Naive B cell (primary cell): ENCODE measurements at places on chromosomes 6 and 20.

- peak overlapping the region; percentile 43 for H3K4me3 ChIP-seq
- peak; percentile 52 for DNase-seq
- no peaks in the 10 kb centered on the region for H3K27me3 ChIP-seq
- peak overlapping the region; percentile 86 for H3K27ac ChIP-seq
- H3K4me1 ChIP-seq = peaks cover 51% of the 10 kb centered on the region
Measured at GRCh38 chr6:18260448-18261106, 3.8 kb downstream of the DEK start.

GRCh38 chr6:43021270-43022047, at the start of gene RRP36:
Gene RRP36 (plus strand): TSS chr6:43021623. CDS start chr6:43021655, 32 bp downstream.
- peak within 1 kb of the TSS; percentile 98 for H3K4me3 ChIP-seq
- DNase-seq = peak; percentile 55
- H3K27me3 ChIP-seq = no peaks in the 10 kb centered on the region
- H3K4me1 ChIP-seq = peaks cover 50% of the 10 kb centered on the region
- H3K36me3 ChIP-seq = peaks cover 8% of the 10 kb centered on the region

GRCh38 chr20:37288091-37288490, 1.4 kb upstream of the MANBAL start:
- DNase-seq = no peak
- peak overlapping the region; percentile 99 for H3K27ac ChIP-seq
- H3K4me1 ChIP-seq = peaks cover 17% of the 10 kb centered on the region
- peaks cover 11% of the 10 kb centered on the region for H3K27me3 ChIP-seq
- peaks cover under 1% of the 10 kb centered on the region for H3K36me3 ChIP-seq

GRCh38 chr6:113586413-113587077, 270.6 kb upstream of the MARCKS start:
- no peak overlapping the region for H3K4me3 ChIP-seq
- no peaks in the 10 kb centered on the region for H3K36me3 ChIP-seq
- no peaks in the 10 kb centered on the region for H3K27me3 ChIP-seq
- no peak for DNase-seq
- H3K4me1 ChIP-seq = peaks cover 2% of the 10 kb centered on the region

- H3K27me3 ChIP-seq = no peaks in the 10 kb centered on the region
- H3K36me3 ChIP-seq = no peaks in the 10 kb centered on the region
- H3K27ac ChIP-seq = no peak overlapping the region
- H3K4me3 ChIP-seq = no peak overlapping the region
- peaks cover 3% of the 10 kb centered on the region for H3K4me1 ChIP-seq
- DNase-seq = no peak
Measured at GRCh38 chr20:49858076-49858585, 45.5 kb downstream of the SLC9A8 start.

DNA sequence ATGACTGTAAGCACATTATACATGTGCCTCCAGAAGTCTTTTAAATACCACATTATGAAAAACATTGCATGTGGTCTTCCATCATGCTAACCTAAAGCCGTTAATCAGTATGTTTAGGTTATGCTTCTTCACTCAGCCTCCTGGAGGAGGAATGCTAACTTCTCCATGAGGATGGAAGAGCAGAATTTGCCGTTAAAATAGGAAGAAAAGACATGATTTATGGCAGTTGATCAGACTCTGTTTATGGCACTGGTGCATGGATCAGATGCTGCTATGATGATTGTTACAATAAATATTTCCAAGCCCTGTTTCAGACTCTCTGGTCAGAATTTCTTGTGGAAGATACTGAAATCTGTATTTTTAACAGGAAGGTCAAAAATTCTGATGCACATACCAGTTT, 31.7 kb downstream of the MAP3K4 start:
- H3K27ac ChIP-seq = no peak overlapping the region
- H3K4me3 ChIP-seq = no peak overlapping the region
- H3K27me3 ChIP-seq = no peaks in the 10 kb centered on the region
- H3K36me3 ChIP-seq = no peaks in the 10 kb centered on the region
- DNase-seq = no peak

GRCh38 chr6:144607998-144608735, 323.0 kb downstream of the UTRN start:
- DNase-seq = no peak
- no peaks in the 10 kb centered on the region for H3K27me3 ChIP-seq
- H3K36me3 ChIP-seq = peaks cover 20% of the 10 kb centered on the region
- H3K4me1 ChIP-seq = peaks cover 27% of the 10 kb centered on the region

GRCh38 chr6:118896339-118897136, 2.6 kb downstream of the ASF1A start:
- no peak for DNase-seq
- H3K27me3 ChIP-seq = no peaks in the 10 kb centered on the region
- H3K4me1 ChIP-seq = peaks cover 44% of the 10 kb centered on the region
- peak overlapping the region; percentile 95 for H3K4me3 ChIP-seq
- H3K27ac ChIP-seq = no peak overlapping the region

DNA sequence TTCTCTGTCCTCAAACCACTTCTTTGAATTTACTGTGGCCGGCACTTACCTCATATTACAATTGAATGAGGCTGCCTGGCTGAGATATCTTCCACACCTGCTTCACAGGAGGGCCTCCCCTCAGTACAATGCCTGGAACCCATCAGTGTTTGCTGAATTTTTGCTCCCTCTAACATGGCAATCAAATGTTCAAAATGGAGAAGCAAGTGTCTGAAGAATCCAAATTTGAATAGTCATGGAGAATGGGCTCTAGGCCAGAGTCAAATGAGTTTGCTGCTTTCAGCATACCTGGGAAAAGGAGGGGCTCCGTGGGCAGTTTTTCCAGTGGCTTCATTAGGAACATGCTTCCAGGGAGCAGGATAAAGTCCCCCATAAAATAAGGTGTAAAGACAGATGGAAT, 564.8 kb downstream of the UTRN start:
- no peaks in the 10 kb centered on the region for H3K4me1 ChIP-seq
- no peak overlapping the region for H3K4me3 ChIP-seq
- DNase-seq = no peak
- no peak overlapping the region for H3K27ac ChIP-seq

DNA sequence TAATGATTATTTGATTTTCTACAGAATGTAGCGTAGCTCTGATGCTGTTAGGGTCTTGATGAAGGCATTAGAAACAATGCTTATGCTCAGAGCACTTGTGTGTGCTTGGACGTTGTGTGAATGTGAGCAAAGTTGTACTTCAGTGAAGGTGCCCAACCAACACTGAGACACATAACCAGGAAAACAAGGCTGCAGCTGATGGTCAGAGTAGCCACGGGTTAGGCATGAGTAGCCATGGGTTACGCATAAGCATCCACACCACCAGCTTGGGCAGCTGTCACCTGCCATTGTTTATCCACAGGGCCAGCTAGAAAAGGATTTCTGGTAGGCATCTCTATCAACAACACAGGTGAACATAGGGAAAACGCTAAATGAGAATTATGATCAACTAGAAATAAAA, 326.6 kb downstream of the NRN1 start:
- no peaks in the 10 kb centered on the region for H3K27me3 ChIP-seq
- no peaks in the 10 kb centered on the region for H3K36me3 ChIP-seq
- H3K4me3 ChIP-seq = peak overlapping the region; percentile 18
- peaks cover 37% of the 10 kb centered on the region for H3K4me1 ChIP-seq
- no peak for DNase-seq

DNA sequence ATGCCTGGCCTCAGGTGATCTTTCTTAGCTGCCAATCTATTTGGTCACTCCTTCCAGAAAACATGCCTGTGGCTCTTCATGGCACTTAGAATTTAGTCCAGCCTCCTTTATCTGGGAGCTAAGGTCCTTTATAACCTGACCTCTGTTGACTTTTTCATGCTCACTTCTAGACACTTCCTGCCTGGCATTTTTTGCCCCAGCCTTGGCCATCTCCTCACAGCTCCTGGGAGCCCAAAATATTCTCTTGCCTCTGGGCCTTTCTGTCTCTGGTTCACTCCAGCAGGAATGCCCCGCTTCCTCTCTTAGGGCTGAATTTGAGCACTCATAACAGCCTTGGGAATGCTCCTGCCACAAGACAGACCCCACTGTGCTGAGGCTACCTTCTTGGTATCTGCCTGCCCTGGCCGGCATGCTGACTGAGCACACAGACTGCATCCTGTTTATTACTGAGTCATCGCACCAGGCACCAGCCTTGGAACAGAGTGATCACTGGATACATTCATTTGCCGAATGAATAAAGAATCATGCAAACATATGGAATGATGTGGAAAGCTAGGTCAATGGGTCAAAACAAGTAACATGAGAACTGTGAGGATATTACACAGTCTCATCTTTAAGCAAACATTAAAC, 5.8 kb upstream of the EEF1E1 start:
- H3K27ac ChIP-seq = no peak overlapping the region
- H3K27me3 ChIP-seq = peaks cover 56% of the 10 kb centered on the region
- H3K4me1 ChIP-seq = no peaks in the 10 kb centered on the region
- no peak for DNase-seq
- no peak overlapping the region for H3K4me3 ChIP-seq

GRCh38 chr20:24206995-24207394, 218.4 kb upstream of the GGTLC1 start:
- H3K4me3 ChIP-seq = no peak overlapping the region
- no peak for DNase-seq

DNA sequence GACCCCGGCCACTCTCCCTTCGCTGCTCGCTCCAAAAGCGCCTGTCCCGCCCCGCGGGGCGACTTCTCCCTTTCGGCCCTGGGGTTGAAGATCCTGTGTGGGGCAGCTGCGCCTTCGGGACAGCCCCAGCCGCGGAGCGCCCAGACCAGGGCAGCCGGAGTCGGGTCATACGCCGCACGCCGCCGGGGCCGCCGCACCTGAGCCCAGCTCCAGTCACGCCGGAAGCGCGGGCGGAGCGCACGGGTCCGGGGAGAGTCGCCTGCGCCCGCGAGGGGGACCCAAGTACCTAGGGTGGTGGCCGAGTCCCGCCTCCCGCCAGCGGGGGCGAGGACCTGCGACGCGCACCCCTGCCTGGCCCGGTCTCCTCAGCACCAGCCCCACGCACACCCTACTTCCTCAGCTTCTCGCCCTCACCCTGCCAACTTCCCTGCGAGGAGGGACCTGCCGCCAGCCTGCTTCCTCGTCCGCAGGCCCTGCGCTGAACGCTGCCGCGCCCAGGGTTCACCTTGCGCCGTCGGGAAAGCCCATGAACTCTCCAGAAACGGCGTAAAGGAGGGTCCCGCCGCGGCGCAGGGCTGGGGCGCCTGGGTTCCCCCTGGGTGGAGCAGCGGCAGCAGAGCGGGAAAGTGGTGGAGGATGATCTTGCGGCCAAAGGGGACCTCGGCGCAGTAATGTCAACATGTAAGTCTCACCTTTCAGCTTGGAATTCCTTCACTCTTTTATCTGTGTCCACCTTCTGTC, at the start of gene ADGRG6:
Gene ADGRG6, plus strand, starts transcription at position 357 of the 741 bp plus-strand sequence. Its CDS starts 323 bp downstream, at position 680.
- peak; percentile 25 for DNase-seq
- no peaks in the 10 kb centered on the region for H3K36me3 ChIP-seq
- H3K27ac ChIP-seq = no peak within 1 kb of the TSS
- peak within 1 kb of the TSS; percentile 80 for H3K4me3 ChIP-seq
- peaks cover 22% of the 10 kb centered on the region for H3K27me3 ChIP-seq
- H3K4me1 ChIP-seq = peaks cover 15% of the 10 kb centered on the region

GRCh38 chr20:51420805-51421204, 121.7 kb downstream of the NFATC2 start:
- no peak overlapping the region for H3K27ac ChIP-seq
- H3K4me3 ChIP-seq = no peak overlapping the region
- peaks cover 7% of the 10 kb centered on the region for H3K36me3 ChIP-seq

GRCh38 chr6:692356-692851, 535 bp downstream of the EXOC2 start:
- DNase-seq = peak; percentile 68
- H3K27ac ChIP-seq = peak overlapping the region; percentile 95
- H3K36me3 ChIP-seq = no peaks in the 10 kb centered on the region
- peaks cover 32% of the 10 kb centered on the region for H3K4me1 ChIP-seq
- no peaks in the 10 kb centered on the region for H3K27me3 ChIP-seq

DNA sequence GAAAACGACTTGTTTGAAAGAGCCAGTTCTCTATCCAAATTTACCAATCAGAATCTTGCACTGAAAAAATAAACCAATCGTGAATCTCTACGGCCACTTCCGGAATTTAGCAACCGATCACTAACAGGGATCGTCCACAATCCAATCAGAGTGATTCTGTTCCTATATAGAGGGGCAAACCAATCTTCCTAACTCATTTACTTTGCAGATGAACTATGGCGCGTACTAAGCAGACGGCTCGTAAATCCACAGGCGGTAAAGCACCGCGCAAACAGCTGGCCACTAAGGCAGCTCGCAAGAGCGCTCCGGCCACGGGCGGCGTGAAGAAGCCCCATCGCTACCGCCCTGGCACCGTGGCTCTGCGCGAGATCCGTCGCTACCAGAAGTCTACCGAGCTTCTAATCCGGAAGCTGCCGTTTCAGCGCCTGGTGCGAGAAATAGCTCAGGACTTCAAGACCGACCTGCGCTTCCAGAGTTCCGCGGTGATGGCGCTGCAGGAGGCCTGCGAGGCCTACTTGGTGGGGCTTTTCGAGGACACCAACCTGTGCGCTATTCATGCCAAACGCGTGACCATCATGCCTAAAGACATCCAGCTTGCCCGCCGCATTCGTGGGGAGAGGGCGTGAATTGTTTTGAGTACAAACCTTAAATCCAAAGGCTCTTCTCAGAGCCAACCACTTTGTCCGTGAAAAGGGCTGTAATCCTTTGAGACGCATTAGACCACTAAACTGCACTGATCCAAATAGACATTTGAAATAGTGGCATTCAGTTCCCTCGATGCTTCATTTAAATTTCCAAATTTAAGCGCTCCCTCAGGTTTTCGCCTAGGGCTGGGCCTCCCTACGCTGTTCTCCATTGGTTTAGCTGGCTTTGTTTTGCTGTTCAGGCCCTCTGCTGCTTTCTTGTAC, 138.0 kb downstream of the HFE start:
- H3K4me1 ChIP-seq = peaks cover 6% of the 10 kb centered on the region
- no peak for DNase-seq
- H3K4me3 ChIP-seq = no peak overlapping the region

DNA sequence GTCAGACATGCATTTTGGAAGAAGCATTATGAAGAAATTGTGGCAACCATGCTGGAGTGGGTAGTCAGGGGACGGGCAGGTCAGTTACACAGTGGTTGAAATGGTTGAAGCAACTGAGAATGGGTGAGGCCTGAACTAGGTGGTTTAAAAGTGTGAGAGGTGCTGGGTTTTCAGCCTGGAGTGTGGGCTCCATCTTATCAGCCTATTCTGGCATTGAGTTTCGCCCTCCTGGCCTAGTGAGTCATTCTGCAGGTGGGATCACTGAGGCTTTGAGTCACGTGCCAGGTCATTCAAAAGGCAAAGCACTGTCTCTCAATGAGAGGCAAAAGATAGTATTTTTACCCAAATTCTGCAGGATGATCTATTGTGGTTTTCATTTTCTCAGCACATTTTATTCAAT, 181.9 kb upstream of the CHD6 start:
- H3K36me3 ChIP-seq = no peaks in the 10 kb centered on the region
- no peak overlapping the region for H3K4me3 ChIP-seq
- no peak for DNase-seq
- no peak overlapping the region for H3K27ac ChIP-seq
- H3K4me1 ChIP-seq = no peaks in the 10 kb centered on the region

DNA sequence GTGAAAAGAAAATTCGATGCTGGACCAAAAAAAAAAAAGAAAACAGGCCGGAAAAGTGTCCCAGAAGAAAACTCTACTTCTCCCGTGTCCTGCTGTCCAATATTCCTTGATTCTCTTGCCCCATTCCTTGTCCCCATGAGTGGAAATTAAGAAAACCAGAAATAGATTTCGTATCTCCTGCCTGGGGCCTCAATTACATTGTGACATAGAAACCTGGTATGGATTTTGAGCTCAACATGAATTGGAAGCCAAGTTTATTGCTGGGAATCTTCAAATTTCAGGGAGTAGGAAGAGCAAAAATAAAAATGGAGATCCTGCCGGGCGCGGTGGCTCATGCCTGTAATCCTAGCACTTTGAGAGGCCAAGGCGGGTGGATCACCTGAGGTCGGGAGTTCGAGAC, 11.9 kb downstream of the ISM1 start:
- H3K27ac ChIP-seq = no peak overlapping the region
- H3K36me3 ChIP-seq = no peaks in the 10 kb centered on the region
- H3K4me1 ChIP-seq = no peaks in the 10 kb centered on the region
- DNase-seq = no peak

- H3K27ac ChIP-seq = no peak overlapping the region
- no peaks in the 10 kb centered on the region for H3K36me3 ChIP-seq
- H3K4me3 ChIP-seq = no peak overlapping the region
Measured at GRCh38 chr6:134911547-134911946, 38.4 kb downstream of the ALDH8A1 start.
